ENCODE measurements at places on chromosomes 12 and 14.

DNA sequence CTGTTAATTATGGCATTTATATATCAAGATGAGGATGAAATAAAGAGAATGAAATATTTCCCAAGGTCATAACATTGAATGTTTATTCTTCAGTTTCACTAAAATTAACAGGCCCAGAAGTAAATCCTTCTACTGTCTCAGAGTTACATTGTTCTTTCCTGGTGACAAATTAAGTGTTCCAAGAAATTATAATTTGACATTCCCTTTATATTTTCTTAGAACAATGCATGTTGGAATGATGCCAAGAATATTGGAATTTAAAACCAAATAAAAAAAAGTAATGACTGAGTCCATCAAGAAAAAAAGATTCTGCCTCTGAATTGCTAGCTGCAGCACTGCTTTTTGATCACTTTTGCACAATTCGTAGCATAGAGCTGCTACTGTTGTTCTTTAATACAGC, 152.1 kb downstream of the METTL25 start:
- no peak for DNase-seq

- no peak for DNase-seq
These were observed 96.2 kb upstream of the CPM start for GRCh38 chr12:69028941-69029729.

GRCh38 chr14:102909911-102910310, 12.6 kb upstream of the AMN start:
- DNase-seq = no peak

DNA sequence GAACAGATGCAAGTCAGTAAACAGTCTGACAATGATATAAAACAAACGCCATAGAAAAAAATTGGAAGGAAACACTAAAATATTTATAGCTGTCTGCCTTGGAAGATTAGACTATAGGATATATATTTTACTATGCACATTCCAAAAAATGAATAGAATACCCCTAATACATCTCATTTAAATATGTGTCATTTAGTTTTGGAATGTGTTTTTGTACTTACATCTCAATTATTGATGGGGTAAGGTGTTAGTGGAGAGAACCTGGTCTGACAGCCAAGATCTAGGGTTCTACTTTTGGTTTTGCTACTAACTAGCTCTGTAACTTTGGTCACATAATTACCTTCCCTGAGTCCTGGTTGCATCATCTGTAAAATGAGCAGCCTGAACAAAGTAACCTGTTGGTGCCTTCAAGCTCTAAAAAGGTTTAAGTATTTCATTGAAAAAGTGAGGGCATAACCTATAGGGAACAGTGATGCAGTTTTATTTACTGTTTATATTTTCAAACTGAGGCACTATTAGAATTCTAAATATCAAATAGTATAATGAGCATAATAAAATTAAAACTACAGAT, 28.6 kb upstream of the SLC6A13 start:
- no peak for DNase-seq

DNA sequence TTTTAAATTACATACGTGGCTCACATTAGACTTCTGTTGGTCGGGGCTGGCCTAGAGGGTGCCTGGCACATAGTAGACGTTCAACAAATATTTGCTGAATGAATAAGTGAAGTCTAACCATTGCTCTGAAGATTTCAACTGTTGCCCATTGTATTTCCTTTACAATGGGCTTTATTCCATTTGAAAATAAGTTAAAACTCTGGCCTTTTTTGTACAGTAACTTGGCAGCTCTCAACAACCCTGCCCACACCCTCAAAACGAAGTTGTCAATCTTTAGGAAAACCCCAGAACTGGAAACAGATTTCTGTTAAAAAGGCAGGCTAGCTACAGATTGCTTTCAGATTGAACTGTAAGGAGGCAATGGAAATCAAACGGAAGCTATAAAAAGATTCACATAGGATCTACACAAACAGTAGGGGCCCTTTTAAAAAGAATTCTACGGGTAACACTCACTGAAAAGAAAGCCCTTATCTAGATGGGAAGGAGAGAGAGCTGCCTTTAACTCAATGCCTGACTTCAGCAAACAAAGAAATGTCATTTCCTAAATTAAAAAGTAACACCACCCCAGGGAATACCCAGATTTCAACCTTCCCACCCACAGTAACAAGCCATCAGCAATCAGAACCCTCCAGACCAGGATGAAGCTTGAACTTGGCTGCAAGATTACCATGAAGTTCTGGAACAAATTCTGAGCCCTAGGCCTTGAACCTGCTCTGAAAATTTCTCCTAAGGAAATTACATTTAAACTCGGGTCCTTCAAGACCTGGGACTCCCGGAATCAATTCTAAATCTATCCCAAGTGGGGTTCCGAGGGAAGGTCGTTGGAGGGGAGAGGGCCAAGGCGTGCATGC, 1.4 kb downstream of the WSB2 start:
- DNase-seq = no peak

GRCh38 chr12:31466768-31467167, 124.2 kb downstream of the DENND5B start:
- DNase-seq = no peak

GRCh38 chr12:49666176-49666575, 41.0 kb downstream of the FMNL3 start:
- no peak for DNase-seq

Data from stimulated activated CD8-positive, alpha-beta memory T cell treated with anti-CD3 and anti-CD28 coated beads, Interleukin-15, amount 100 ng/mL, for 24 hours (primary cell).